ENCODE measurements at places on chromosomes 3 and 15.
A peak's percentile ranks its signal among the peaks of the same experiment; 100 is the strongest.

GRCh38 chr3:146543461-146544001 lies 876 bp downstream of the PLSCR1 start:
- no peak for DNase-seq

GRCh38 chr3:23748398-23749110 lies 57.2 kb upstream of the UBE2E1 start:
- DNase-seq, result peak; percentile 43

DNA sequence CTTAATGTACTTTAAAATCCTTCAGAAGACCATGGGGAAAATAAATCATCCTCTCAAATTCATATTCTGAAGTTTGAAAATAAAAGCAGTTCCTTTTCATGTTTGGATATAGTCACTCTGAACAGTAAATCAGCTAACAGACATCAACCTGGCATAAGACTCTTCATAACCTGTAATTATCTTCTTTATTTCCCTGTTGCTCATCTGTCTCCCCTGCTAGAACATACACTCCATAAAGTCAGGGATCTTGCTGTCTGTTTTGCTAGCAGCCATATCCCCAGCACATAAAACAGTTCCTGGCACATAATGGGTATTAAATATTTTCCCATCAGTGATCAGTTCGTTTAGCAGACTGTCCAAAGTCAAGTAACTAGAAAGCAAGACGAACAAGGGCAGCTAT lies 11.2 kb downstream of the VGLL4 start:
- no peak for DNase-seq

DNA sequence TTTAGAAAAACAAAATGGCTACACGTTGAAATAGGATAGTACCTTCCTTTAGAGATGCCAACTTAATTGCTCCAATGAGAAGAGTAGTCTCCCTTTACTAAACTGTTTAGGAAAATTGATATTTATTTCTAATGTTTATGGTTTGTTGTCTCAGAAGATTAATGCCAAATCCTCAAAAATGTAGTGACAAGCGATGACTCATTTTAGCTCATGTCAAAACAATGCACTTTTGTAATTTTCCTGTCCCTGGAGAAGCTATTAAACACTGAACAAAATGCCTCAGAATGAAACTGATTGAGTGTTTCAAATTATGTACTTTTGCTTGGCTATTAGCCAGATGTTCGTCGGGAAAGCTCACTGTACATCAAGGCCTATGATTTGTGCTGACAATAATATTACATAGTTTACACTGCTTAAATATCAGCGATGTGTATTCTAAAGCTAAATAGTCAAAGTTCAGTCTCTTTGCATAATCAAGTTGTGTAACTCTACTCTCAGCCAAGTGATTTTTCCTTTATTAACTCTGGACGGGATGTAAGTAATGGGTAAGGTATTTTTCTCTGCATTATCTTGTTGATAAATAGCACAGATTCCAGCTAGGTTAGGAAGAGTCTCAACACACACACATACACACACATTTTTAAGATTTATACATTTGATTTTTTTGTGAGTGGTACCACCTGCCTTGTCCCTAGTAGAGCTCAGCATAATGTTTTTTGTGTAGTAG lies 83.7 kb downstream of the CMSS1 start:
- no peak for DNase-seq

DNA sequence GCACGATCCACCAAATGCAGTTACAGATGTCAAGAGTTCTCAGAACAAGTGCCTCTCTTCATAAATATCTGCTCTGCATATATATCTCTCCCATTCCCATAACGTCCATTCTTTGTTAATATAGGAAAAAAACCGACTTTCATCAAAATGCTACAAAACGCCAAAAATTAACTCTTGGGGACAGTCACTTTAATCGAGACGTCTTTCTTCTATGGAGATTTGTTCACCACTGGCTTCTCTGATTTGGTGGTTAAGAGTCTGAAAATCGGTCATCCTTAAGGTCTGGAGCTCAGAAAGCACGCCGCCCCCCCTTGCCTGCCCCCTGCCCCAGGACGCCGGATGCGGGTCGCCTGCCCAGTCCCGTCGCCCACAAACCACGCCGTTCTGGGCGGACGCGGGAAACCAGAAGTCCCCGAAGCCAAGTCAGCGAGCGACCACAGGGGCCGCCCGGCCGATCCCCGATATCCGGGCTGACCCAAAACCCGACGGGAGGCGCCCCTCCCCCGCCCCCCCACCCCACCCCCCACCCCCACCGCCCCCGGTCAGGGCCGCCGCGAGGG lies 252.7 kb downstream of the TJP1 start:
- no peak for DNase-seq

DNA sequence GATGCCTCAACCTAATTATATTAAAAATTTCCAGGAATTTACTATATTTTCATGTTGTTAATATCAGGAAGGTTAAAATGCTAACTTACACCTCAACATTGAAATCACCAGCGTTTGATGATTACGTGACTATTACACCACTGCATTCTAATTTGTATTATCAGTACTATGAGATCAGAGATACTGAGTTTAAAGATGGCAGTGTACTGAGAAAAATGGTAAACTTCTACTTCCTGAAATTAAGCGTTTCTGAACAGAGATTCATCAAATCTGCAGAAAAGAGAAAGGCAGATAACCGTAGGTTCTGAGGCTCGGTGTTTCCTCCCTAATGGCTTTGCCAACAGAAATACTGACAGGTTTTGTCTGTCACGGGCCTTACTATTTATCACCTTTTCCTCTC lies 69.9 kb downstream of the CRTC3 start:
- DNase-seq, result no peak

DNA sequence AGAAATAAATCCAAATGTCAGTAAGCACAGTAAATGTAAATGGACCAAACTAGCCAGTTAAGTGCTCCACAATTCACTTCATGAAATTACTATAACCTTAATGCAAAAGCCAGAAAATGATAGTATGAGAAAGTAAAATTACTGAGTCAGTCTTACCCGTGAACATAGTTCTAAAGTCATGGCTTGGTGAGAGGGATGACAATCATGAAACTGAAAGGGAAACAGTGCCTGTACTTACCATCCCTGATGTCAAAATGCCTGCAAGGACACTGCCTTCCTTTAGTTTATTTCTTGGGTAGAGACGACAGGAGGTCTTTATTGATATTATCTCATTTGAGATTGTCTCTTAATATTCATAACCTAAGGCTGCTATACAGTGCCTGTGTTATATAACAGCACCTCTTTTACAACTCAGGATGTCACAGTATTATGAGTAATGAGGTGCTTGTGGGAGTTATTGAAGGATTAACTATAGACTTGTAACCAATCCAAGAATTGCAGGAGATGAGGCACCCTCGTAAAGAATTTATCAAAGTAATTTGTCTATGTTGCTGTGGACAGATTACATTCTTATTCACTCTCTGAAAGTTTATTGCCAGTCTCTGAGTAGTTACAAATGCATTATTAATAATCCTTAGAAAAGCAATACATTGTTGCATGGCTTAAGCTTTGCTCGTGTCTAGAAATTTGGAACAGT lies 142.9 kb upstream of the BFSP2 start:
- no peak for DNase-seq

DNA sequence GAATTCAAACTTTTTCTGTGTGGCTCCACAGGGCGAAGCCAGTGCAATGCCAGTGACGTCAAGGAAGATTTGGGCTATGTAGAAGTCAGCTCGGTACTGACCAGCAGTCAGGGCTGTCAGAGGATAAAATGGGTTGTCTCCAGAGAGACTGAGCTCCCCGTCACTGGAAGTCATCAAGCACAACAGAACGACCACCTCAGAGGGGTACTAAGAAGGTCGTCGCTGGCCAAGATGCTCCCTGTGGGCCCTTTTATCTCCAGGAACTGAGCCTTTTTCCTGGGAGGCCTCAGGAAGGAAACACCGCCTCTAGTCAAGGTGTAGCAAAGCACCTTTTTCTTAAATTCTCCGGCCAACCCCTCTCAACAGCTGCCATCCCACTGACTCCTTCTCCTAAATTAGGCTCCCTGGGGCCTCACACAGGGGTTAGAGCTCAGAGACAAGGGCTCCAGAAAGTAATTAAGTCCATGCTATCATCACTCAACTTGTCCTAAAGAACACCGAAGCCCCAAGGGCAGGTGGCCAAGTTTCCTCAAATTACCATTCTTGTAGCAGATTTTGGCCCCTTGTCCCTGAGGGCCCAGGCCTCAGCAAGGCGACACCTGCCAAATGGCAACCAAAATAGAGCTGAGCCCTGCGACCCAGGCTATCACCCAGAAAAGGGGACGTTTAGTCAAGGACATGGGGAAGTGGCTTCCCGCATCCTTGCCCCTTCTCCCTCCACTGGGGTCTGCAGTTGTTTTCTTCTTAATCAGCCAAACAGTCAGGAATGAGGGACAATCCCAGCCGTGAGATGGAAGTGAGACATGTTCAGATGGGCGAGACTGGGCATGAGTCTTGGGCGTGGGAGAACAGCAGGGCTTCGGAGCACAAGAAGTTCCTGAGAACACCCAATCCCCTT lies 48.0 kb downstream of the SSUH2 start:
- DNase-seq, result no peak

DNA sequence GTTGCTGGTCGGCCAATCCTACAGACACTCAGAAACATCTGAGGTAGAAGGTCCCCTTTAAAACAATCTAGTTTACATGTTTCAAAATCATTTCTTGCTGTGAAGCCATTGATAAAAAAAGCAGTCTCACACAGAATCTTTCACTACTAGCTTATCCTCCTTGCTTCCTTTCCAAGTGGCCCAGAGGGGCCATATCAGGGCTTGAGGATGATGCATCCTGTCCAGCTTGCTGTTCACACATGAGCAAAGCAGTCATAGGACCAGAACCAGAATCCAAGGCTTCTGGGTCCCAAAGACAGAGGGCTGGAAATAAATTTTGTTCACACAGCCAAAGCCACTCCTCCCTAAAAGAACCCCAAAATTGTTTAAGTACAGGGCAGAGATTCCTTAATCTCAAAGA lies 9.2 kb upstream of the LYZL4 start:
- no peak for DNase-seq

GRCh38 chr15:88241060-88241459 lies 15.5 kb downstream of the NTRK3 start:
- no peak for DNase-seq

DNA sequence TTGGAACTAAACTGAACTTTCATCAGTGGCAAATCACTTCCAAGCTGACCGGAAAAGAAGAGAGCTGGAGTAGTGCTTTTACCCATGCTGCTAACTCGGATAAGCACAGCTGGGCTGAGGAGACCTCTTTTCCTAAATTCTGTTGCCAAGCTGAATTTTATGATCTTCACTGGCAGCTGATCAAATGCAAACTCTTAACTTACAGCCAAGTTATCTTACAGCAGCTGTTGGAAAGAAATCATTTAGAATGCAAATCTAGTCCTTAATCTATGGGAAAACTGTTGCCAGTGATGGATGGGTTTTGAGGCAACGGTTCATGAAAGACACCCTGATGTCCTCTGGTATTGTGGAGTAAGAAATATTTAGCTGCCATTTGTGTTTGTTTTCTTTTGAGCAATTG lies 216.5 kb downstream of the ZNF385D start:
- no peak for DNase-seq

- no peak for DNase-seq
These were observed 1.2 kb downstream of the C3orf85 start for GRCh38 chr3:109137761-109138160.

DNA sequence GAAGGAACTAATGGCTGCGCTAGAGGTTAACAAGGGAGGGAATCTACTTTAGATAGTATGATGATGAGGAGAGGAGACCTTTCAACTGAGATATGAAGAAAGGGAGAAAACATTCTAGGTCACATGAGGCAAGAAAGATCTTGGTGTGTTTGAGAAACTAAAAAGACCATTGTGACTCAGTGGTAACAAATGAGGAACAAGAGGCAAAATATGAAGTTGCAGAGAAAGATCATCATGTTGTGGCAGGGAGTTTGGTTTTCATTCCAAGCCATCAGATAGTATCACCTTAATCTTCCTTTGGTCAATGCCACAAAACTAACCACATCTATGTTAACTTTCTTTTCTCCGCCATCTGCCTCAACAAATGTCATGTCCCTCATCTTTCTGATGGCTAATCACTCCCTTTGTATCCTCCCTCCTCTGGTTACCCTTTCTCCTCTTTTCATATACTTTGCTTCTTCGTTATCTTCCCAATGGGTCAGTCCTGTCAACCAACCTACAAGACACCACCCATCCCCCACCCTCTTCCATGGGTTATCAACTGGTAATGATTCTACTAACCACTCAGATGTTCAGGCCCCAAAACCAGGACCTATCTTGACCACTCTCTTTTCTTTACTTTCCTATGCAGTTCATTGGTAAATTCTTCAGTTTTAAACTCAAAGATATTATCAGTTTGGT lies 2.4 kb upstream of the PDCD6IP start:
- DNase-seq, result no peak

GRCh38 chr15:96415513-96416217 lies 85.2 kb downstream of the NR2F2 start:
- no peak for DNase-seq

DNA sequence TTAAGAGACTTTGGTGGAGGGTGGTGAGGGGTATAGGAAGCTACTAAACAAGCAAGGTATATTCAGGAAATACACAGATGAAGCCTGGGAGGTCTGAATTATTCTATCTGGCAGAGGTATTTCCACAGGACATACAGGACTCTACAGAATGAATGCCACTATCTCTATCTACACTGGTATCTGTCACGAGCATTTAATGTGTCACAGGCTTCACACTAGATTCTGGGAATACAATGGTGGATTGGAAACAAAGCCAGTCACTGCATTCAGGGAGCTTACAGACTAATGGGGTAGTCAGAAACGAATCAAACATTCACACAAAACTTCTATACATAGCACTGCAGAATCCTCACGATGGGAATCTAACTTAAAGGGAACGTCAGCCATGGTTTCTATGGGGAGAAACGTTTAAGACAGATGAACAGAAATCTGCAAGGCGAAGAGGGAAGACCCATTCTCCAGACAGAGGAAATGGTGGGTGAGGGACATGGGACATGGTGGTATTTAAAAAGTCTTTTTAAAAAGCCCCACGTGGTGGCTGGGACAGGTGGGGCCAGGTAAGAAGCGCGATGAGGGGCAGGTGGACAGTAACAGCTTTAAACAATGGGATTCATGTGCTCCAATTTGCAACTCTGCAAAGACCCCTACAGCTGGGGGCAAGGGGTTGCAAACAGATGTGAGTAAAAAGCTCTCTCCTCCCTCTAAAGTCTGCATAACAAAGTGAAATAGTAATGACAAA lies 16.5 kb downstream of the LRIG1 start:
- DNase-seq, result no peak

- DNase-seq, result no peak
These were observed 291.0 kb upstream of the CNTN3 start for GRCh38 chr3:74905478-74905877.

DNA sequence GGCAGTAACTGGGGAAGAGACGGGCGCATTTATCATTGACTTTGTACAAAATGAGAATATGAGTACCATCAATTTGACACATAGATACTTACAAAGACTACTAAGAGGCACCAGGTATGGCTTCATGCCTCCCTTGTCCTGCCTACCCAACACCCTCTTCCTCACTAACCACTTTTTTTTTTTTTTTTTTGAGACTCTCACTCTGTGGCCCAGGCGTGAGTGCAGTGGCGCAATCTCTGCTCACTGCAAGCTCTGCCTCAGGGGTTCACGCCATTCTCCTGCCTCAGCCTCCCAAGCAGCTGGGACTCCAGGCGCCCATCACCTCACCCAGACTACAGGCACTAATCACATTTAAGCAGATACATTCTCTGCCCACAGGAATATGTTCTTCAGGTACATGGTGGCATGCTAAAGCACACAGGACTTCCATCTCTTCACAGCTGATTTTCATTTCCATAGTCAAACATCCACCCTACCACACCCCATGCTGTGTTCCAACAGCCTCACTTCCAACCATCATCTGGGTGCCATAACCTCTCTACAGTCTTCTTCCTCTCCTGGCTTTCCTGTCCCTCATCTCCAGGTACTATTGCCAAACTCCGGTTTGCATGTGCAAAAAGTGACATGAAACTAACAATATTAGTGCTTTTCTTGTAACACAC lies 41.7 kb downstream of the RAB27A start:
- no peak for DNase-seq
